ENCODE measurements at places on chromosomes 5 and 9.

DNA sequence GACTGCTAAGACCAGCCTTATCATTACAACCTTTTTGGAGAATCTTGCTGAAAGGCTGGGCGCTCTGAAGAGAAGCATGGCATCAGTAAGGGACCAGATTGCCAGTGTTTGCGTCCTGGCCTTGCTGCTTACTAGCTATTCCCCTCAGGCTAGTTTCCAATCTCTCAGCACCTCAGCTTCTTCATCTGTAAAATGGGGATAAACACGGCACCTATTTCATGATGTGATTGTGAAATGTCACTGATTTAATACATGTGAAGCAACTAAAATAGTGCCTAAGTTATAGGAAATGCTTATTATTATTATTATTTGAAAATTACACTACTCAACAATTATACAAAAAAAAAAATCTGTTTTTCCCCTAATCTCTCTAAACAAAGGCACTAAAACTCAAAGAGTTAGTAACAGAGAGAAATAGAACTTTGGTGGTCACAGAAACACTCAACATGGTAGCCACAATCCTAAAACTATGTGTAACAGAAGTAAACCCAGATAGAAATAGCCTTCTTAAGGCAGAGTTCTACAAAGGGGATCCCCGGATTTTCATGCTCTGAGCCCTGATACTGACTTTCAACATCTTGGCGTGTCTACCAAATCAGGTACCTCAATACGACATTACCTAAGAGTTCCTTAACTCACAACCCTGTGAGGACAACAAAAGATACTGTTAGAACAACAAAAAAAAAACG is 62.0 kb downstream of the ENC1 start:
- DNase-seq = no peak

DNA sequence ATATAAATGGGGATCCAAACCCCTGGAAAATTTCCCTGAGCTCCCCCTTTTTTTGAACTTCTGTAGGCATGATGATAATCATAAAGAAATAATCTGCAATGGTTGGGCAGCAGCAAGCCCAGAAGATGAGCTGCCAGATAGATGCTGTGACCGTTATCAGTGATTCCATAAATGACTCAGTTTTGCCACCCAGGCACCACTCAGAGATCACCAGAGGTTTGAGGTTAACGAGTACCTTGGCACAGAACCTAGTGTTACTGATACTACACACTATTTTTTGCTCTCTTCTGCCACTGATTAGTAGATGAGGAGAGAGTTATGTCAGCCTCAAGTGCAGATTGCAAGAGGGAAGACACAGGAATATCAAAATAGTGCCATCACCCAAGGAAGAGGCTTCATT is 199.3 kb upstream of the PTGER4 start:
- DNase-seq = no peak

GRCh38 chr9:117718085-117718484 is 13.9 kb downstream of the TLR4 start:
- DNase-seq = no peak

DNA sequence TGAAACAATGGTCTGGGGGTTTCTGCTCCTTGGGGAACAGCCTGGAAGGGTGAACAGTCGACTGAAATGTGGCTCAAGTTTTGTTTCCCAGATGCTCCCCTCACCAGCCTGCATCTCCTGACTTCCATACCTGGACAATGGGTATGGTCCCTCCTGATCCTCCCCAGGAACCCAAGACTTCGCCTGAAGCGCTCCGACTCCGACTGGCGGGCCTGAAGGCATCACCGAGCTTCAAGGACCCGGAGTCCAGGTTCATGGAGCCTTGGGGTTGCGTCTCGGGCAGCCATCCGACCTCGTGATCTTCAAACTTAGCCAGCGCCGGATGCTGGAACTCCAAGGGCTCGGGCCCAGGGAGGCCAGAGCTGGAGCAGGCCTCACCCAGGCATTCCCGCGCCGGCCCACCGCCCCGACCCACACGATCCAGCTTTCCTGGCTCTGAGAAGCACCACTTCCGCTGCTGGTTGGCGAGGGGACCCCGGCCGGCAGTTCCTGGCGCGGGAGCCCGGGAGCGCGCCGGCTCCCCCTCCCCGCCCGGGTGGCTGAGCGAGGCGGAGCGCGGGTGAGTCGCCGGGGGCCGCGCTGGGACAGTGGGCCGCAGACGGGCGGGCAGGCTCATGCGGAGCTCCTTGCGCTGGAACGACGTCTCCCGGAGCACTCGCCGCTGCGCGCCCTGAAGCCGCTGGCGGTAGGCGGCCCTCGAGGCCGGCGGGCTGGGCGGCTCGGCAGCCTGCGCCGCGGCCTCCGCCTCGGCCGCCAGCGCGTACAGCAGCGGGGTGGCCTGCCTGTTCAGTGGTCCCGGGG is 5.2 kb downstream of the SHROOM1 start:
- DNase-seq = peak; percentile 37

GRCh38 chr5:87944553-87945285 is 323.9 kb downstream of the TMEM161B start:
- DNase-seq = no peak

- DNase-seq = no peak
Measured at GRCh38 chr5:73387601-73388305, 60.8 kb downstream of the FOXD1 start.

DNA sequence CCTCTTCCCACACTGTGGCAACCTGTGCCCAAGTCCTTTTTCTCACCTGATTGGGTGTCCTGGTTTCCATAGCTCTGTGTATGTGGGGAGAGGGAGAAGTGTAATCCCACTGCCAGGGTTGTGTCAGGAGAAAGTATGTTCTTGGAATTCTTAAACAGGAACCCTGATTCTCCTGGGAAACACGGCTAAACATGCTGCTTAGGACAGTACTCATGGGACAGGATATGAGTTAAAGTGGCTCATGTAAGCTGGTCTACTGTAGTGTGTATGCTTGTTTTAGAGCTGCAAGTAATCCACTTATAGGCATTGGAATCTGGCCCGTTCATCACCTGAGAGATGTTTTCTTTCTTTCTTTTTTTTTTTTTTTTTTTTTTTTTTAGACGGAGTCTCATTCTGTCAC is 23.9 kb downstream of the ARHGEF28 start:
- no peak for DNase-seq

GRCh38 chr9:92669527-92669889 is 423 bp downstream of the IPPK start:
- DNase-seq = peak; percentile 49

DNA sequence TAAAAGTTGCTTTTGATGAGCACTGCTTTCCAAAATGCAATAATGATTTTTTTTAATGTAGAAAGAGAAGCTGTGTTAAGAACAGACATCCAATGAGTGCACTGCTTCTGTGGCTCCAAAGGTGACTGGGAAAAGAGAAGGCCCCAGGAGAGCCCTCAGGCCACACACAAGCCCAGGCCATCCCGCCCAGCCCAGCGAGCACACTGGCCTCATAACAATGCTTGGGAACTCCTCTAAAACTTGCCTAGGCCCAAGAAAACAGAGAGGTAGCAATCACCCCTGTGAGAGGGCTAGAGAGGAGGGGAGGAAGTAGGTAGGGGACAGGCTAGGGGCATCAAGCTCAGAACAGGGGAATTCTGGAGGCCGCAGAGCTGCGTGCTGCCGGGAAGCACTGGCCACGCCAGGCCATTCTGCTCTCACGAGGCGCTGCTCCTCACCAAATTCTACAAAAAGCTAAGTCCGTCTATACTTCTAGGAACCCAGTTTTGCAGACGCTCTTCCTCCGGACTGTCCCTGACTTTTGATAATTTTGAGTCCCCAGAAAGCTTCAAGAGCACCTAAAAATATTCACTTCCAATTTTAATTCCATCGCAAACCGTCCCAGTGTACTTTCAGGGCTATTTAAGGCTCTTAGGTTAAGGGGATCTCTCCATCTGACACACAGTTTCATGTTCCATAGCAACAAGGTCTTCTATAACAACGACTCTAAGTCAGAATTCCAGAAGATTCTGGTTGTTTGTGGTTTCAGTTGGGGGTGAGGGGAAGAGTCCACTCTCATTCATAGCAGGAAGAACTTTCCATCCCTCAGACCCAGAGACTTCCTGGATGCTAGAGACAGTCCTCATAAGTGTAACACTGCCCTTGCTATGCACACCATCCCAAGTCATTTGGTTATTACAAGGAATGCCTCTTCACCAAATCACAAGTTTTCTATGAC is 51.0 kb downstream of the HABP4 start:
- DNase-seq = no peak

GRCh38 chr9:107158321-107158720 is 124.8 kb upstream of the RAD23B start:
- DNase-seq = no peak

- no peak for DNase-seq
Measured at GRCh38 chr9:133121915-133122550, 993 bp upstream of the RALGDS start.

- no peak for DNase-seq
Measured at GRCh38 chr9:70152350-70152749, 106.4 kb upstream of the SMC5 start.

DNA sequence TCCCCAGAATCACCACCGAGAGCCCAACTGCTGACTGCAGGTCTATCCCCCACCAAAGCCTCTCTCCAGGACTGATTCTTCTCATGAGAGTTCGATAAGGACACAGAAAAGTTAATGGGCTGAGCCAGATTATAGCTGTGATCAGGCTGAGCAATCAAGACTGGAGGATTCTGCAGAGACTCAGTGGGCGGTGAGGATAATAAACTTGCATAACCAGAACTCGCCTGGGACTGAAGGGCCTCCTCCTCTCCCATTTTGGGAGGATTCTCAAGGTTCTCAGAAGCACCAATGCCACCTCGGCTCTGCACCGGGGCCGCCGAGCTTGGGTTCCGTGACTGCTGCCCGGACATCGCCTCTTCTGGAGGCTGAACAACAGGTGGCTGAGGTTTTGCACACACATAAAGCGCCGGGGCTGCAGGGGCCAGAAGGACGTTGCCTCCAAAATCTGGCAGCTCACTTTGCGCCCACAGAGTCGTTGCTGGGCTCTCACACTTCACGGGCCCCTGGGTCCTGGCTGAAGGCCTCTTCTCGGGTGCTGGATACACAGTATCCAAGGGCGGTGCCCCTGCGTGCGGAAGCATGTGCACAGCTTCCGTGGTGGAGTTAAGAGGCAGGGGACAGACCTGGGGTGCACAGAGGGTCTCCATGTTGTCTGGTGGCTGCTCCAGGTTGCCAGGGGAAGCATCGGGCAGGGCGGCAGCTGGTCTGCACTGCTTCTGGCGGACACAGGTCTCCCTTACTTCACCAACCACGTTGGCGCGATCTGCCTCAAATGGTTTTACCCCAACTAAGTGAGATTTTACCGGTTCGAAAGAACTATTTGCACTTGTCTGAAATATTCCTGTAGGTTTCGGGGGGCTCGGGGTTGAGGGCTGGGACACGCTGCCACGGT is 7.6 kb downstream of the SEC16A start:
- DNase-seq = no peak

- DNase-seq = no peak
Measured at GRCh38 chr5:32283539-32284377, 29.0 kb downstream of the MTMR12 start.

GRCh38 chr9:95788521-95788991 is 86.9 kb upstream of the ERCC6L2 start:
- DNase-seq = no peak

DNA sequence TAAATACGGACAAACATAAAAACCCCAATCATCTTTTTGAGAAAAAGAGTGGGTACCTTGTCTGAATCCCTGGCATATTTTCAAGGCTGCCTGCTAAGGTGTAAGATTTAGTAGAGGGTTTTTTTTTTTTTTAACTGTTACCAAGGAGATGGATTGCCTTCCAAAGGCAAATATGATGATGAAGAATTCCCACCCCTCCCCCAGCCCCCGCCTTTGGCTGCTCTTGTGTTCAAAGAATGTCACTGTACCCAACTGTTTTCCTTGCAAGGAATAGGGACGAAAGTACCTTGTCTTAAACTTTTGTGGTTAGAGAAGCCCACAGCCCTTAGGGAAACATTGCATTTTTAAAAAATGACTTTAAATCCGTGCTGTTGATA is 31.3 kb downstream of the ARHGAP26 start:
- DNase-seq = no peak

DNA sequence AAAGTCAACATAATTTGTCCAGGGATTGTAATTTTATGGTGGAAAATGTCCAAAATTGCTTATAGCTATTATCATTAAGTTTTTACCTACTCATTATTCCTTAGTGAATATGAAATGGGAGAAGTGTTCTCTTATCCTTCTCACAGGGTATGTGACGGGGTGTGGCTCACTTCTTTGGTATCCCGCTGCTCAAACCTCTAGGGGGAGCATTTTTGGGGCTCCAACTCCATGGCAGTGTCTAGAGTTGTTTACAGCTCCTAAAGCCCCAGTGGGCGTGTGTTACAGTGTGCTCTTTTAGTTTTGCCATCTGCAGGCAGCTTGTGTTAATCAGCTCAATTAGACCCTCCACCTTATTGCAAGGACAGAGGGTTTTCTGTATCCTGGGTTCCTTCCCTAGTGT is 89.4 kb downstream of the CDKN2A start:
- DNase-seq = no peak

DNA sequence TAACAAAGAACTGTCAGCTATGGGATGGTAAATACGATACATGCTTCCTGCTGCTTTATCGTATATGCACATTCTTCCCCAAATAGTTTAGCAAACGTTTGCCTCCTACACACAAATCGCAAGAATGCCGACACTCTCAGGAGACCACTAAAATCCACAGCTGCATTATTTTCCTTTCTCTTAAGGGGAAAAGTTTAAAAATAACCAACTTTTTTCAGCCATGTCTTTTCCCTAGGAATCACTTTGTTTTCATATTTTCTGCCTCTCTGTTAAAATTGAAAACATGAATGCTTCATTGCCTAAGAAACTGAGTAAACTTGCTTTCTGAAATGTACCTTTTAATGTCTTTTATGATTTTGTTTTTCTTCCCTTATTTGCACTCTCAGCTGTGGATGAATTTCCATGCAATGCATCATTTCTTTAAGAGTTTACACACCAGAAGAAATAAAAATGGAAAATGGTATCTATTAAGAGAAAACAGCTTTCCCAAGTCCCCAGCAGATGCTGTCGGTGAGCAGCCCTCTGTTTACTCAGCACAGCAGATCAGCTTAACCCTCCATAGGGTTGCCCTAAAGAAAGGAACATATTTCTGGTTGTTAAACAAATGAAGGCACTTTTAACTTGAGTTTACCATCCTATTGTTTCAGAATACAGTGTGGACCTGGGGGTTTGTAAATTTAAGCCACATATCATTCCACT is 66.2 kb downstream of the IZUMO3 start:
- DNase-seq = no peak
